ENCODE measurements at places on chromosomes 1 and 21.

DNA sequence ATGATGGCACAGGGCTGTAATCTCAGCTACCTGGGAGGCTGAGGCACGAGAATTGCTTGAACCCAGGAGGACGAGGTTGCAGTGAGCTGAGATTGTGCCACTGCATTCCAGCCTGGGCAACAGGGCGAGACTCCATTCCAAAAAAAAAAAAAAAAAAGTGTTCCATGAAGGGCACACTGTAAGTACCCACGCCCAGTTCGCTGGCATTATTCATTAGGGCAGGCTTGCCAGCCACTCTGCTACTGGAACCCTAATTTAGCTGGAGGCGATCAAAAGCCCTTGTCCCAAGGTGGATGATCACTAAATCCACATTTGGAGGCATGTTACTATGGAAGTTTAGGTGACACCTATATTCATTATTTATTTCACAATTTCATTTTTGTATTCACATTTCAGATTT is 5.0 kb downstream of the IFNLR1 start:
- no peak for DNase-seq

DNA sequence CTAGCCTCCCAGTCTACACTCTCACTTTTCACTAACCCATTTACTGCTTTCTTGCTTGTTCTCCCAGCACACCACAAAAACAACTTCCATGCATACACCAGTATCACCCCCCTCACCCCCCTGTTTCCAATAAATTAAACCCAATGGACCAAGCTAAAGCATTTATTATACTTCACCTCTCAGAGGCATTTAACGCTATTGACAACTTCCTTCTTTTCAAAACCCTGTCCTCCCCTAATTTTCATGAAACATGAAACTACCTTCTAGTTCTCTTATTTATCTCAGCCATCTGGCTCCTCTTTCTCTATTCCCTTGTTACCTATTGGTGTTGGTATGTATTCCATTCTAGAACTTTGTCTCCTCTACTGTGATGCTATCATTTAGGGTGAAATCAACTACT is 32.3 kb downstream of the PTPRC start:
- no peak for DNase-seq

GRCh38 chr1:207565546-207566468 is 69.8 kb downstream of the CR1 start:
- DNase-seq = no peak

- DNase-seq = no peak
Observed at GRCh38 chr1:245654460-245655050, 499.8 kb downstream of the KIF26B start.

- DNase-seq = no peak
Observed at GRCh38 chr1:175842550-175842949, 99.2 kb upstream of the TNR start.

DNA sequence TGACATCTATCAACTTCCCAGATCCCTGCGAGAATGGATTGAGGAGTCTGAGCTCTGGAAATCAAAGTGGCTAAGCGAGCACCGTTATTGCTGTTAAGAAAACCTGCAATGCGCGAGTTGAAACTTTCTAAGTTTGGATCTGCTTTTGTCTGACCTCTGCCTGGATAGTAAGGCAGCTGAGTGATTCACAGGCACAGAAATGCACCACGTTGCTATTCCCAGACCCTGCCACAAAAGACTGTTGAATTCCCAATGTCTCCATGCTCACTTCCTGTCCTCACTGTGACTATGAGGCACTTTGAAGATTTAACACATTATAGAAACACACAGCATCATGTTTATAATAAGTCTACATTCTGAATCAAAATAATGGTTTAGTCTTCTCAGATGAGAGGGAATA is 27.1 kb upstream of the CNIH3 start:
- DNase-seq = no peak

GRCh38 chr1:37078866-37079265 is 44.6 kb upstream of the GRIK3 start:
- no peak for DNase-seq

DNA sequence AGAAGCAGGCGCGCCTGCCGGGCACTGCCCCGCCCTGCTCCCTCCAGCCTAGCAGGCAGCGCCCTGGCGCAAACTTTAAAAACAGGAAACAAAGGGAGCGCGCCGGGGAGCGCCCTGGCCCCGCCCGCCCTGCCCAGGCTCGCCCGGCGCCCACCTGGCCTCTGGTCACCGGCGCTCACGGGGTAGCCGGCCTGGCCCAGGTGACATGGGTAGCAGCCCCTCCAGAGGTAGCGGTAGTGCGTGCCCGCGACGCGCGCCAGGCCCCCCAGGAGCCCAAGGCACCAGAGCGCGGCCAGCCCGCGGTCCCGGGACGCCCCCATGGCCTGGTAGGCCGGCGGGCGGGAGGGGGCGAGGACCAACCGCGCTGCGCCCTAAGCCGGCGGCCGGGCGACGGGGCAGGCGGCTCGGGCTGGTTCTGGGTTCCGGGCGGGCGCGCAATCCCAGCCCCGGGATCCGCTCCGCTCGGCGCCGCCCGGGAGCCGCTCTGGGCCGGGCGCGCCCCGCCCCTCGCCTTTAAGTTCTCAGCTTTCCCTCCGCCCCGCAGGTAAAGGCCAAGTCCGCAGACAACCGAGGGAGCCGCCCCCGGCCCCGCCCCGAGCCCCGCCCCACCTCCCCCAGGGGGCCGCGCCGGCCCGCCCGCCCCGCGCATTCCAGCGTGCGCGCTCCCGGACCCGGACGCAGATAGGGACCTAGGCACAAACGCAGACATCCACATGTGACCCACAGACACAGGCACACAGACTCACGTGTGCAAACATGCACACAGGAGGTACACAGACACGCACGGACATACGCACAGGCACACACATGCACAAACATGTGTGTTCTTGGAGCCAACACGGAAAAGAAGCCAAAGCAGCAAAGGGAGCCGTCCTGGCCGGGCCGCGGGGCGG is 76.7 kb downstream of the ARHGEF16 start:
- peak; percentile 24 for DNase-seq

- no peak for DNase-seq
Observed at GRCh38 chr1:119290297-119290696, 78.3 kb upstream of the HAO2 start.

DNA sequence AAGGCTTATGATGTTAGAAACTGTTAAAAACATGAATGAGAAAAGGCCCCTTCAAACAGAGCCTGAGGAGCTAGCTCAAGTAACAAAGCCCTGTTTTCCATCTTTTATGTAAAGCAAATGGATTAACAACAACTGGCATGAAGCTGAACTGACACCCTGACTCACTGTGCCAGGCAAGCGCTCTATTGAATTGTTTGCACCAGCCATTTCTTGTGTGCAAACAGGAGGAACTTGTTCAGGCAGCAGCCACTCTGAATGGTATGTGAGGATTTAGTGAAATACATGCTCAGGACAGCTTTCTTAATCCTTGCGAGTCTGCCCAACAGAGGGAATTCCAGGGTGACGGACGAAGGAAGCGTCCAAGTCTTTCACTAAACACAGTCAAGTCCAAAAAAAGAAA is 291.1 kb upstream of the ADGRL2 start:
- no peak for DNase-seq

GRCh38 chr1:151994956-151995355 is 1.3 kb upstream of the S100A10 start:
- DNase-seq = peak; percentile 95

GRCh38 chr1:18946550-18947381 is 9.7 kb downstream of the IFFO2 start:
- no peak for DNase-seq

DNA sequence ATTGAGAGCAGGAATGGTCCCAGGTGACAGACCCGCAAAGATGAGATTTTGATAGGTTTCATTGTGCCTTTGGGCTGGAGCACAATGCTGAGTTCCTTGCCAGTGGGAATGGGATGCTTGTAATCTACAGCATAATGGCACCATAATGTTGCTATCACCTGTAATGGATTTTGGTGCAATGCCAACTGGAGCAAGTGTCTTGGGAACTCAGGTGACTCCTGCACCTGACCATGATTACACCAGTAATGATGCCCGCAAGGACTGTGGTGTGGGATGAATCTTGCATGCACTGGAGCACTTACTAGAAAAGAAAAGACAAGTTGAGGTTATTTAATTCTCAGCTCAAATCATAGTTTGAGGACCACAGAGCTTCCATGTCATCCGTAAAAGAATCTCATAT is 96.7 kb downstream of the PTPRU start:
- no peak for DNase-seq

DNA sequence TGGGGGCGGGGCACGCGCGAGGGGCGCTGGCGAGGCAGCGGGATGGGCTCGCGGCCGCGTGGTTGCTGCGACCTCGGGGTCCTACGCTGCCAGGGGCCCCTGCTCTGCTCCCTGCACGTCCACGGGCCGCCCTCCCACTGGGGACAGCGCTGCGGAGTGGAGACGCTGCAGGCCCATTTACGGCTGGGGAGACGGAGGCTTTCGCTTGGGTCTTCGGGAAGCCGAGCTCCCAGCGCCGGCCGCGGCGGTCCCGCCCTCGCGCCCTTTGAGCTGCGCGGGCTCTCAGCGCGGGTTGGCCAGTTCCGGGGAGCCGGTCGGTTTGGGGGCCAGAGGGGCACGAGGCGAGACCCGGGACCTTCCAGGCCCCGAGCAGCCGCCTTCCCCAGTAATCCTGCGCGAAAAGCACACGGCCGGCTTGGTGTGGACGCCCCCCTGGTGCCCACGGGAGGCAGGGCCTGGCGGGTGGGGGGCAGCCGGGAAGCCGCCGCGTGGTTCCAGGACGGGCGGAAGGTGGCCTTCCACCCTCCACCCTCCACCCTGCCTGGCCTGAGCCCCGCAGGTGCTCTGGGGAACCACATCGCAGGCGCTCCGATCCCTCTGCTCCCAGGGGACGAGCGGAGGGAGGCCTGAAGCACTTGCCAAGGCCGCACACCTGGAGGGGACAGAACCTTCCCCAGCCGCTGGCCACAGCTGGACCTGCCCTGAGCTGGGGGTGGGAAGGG is 570 bp upstream of the PEX10 start:
- no peak for DNase-seq

DNA sequence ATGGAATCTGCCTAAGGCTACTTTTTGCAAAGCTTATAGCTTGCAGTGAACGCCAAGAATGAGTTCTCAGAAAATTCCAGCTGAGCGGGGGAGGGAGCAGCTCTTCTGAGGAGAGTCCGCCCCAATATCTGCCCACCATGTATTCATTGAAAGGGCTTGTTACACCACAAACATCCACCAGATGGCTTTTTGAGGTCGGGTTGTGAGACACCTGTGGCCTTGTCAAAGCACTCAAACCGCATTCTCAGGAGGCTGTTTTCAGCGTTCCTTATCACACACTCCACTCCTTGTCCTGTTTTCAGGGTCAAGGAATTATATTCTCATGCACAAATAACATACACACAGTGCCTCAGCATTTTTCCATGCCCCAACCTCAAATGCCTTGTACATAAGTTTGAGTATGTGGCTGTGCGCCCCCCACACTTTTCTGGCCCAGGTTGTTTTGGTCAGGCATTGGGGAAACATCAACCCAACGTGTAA is 3.9 kb upstream of the C4BPB start:
- peak; percentile 29 for DNase-seq

DNA sequence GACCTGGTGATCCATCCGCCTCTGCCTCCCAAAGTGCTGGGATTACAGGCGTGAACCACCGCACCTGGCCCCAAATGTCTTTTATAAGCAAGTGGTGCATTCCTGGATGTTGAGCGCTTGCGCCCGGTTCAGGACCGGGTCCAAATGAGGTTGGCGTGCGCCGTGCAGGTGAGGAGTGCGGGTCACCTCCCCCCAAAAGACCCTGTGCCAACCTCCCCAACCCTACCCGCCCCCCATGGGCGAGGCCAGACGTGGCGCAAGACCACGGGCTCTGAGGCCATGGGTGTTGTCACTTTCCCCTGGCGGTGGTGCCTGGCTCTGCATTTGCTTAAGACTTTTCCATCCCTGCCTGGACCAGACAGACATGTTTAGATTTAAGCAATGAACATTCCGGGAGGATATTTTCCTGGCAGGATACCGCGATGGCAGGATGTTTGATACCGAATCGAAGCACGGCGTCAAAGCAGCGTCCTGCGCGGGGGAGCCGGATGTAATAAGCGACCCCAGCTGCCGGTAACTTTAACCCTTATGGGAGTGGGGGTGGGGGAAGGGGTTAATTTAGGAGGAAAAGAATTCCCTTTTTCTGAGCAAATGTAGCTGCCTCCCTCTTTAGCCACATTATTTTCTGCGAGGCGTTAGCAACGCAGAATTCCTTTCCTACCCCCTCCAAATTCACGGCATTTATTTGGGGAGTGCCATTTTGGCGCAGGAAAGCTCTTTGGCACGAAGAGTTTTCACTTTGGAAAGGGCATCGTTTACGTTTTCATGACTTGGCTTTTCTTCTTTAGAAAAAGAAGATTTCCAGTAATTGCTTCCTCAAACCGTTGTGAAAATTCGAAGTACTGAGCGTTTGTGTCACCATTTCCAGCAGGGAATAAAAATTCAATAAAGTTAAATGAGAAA is 27.8 kb upstream of the RNF187 start:
- peak; percentile 65 for DNase-seq

GRCh38 chr1:51168266-51168845 is 66.3 kb downstream of the C1orf185 start:
- no peak for DNase-seq

- DNase-seq = no peak
Observed at GRCh38 chr1:24111996-24112779, at the start of gene MYOM3. MYOM3 (minus strand) TSS chr1:24112135; CDS start chr1:24108636, 3,499 bp downstream.

DNA sequence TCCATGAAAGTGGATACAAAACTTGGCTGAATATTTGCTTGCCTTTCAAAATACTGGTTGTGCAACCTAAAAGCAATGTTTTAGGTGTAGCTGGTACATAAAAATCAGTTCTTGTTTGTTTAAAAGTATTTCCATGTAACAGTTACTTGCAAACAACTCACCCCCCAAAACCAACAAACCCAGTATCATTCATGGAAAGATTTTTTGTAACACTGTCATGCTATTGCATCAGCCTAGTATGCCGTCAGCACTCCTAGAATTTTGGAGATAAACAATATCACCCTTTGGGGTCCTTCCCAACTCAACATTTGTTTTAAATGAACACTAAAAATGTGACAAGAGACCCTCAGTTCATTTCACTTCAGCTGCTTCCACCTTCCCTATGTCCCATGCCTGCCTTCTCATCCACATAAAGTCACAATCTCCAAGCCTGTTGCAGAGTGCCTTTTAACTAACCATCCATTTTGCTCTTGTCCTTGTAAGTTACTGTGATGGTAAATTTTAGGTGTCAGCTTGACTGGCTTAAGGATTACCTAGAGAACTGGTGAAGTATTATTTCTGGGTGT is 425.3 kb downstream of the DUSP10 start:
- DNase-seq = no peak

DNA sequence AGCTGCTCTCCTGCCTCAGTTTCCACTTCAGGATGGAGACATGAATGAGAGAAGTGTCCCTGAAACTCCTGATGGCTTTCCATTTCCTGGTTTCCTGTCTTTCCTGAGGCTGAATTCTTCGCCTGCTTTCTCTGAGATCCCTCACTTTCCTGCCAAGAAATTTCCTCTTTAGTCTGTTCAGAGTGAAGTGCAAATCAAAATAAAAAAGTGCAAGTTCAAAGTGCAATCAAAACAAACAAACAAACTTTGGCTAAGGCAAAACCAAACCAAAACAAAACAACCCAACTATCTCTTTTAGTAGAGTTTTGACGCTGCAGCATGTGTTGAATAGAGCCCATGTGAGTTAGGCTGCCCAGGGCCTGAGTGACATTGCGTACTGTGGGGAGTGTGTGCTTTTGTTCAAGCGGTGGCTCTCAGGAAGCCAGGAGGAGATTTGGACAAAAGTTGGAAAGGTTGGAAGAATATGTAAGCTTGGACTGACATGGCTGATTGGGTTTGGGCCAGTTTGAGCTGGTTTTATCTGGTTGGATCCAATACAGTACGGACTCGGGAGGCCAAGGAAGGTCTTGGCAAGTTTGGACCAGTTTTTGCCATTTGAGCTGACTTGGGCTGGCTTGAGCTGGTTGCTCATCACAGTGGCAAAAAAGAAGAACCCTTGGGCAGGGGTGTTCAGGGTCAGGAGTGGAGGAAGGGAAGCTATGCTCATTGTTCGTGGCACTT is 61.1 kb upstream of the TINAGL1 start:
- no peak for DNase-seq
